ENCODE measurements at places on chromosomes 5 and 9. TPM values are rescaled to one million over a fixed set of nuclear protein-coding genes. Genes with fewer than 3 reads are reported as not detected.

Gene LCN2
- not detected for polyA plus RNA-seq

Gene NR6A1
- polyA plus RNA-seq = 0.10 TPM

Gene MAML1
- 20.4 TPM for polyA plus RNA-seq

Gene TAF11L3
- not detected for polyA plus RNA-seq

Gene GFPT2
- 17.7 TPM for polyA plus RNA-seq

Gene SLC36A3
- not detected for polyA plus RNA-seq

DNA sequence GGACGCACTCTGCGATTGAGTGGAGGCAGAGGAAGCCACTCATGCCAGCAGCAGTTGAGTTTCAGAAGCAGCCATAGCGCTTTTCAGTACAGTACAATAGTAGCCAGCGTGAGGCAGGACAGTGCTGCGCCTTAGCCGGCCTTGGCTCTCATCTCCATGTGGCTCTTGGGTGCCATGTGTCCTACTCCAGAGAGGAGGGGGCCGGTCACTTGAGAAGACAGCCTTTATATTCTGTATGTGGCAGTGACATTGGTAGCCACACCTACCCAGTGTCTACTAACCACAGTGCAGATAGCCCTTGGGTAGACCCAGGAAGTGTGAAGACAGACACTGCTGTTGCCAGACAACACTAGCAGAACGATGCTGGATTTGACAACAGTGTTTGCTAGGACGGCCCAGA lies 42.3 kb downstream of the FAM78A start:
- no peaks in the 10 kb centered on the region for H3K27me3 ChIP-seq
- peaks cover 12% of the 10 kb centered on the region for H3K4me1 ChIP-seq
- peaks cover 38% of the 10 kb centered on the region for H3K36me3 ChIP-seq
- no peak overlapping the region for H3K4me3 ChIP-seq
- no peak overlapping the region for H3K27ac ChIP-seq

GRCh38 chr5:65047948-65048690 lies 279.4 kb downstream of the CWC27 start:
- no peaks in the 10 kb centered on the region for H3K27me3 ChIP-seq
- DNase-seq = no peak
- no peaks in the 10 kb centered on the region for H3K36me3 ChIP-seq
- H3K27ac ChIP-seq = no peak overlapping the region
- no peaks in the 10 kb centered on the region for H3K4me1 ChIP-seq
- no peak overlapping the region for H3K4me3 ChIP-seq

GRCh38 chr5:108620516-108620915 lies 127.2 kb upstream of the FER start:
- H3K4me3 ChIP-seq = no peak overlapping the region
- no peaks in the 10 kb centered on the region for H3K4me1 ChIP-seq
- no peak for DNase-seq
- no peak overlapping the region for H3K27ac ChIP-seq
- no peaks in the 10 kb centered on the region for H3K36me3 ChIP-seq

GRCh38 chr5:135400866-135401265 lies 1.8 kb upstream of the MACROH2A1 start:
- H3K4me3 ChIP-seq = no peak overlapping the region
- DNase-seq = no peak
- H3K4me1 ChIP-seq = peaks cover 10% of the 10 kb centered on the region
- no peaks in the 10 kb centered on the region for H3K36me3 ChIP-seq
- no peaks in the 10 kb centered on the region for H3K27me3 ChIP-seq

GRCh38 chr5:24747327-24747726 lies 102.5 kb upstream of the CDH10 start:
- H3K27ac ChIP-seq = no peak overlapping the region
- no peaks in the 10 kb centered on the region for H3K27me3 ChIP-seq
- H3K4me3 ChIP-seq = no peak overlapping the region
- H3K36me3 ChIP-seq = no peaks in the 10 kb centered on the region

DNA sequence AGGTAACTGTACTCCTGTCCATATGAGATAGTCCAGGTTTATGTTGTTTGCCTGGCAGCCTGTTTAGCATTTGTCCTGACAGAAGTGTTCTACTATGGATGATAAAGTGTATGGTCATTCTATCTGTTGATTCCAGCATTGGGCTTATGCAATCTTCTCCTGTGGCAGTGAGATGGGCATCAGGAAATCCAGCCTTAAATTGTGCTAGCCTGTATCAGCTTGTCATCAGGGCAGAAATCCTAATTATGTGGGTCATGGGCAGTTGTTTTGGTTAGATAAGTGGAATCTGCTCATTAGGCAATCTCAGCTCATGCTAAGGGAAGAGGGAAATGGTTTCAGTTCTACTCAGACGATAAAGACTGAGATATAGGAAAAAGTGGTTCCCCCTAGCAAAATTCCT lies 247.4 kb upstream of the CHD1 start:
- DNase-seq = no peak
- no peak overlapping the region for H3K4me3 ChIP-seq
- no peak overlapping the region for H3K27ac ChIP-seq
- H3K27me3 ChIP-seq = no peaks in the 10 kb centered on the region
- H3K36me3 ChIP-seq = no peaks in the 10 kb centered on the region

DNA sequence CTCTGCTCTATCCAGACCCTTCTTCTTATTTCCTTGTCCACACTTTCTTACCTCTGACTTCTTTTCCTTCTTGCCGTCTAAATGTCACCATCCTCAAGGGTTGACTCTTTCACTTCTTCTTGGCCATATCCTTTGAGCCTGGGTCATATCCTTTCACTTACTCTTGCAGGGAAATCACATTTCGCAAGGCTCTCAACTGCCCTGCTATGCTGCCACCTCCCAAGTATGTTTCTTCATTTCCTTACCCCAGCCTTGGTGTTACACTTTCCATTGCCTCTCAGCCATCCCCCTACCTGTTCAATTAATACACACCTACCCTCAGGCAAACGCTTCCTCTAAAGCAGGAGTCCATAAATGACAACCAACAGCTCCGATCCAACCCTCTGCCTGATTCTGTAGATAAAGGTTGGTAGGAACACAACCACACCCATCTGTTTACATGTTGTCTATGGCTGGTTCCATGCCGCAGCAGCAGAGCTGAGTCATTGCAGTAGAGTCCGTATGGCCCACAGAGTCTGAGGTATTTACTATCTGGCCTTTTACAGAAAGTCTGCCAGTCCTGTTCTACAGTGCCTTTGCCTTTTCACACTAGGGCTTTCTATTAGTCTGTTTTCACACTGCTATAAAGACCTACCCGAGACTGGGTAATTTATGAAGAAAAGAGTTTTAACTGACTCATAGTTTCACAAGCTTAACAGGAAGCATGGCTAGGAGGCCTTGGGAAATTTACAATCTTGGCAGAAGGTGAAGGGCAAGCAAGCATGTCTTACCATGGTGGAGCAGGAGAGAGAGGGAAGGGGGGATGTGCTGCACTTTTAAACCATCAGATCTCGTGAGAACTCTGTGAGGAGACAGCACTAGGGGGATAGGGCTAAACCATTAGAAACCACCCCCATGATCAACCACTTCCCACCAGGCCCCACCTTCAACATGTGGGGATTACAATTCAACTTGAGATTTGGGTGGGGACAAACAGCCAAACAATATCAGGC lies 97.9 kb downstream of the SV2C start:
- H3K36me3 ChIP-seq = no peaks in the 10 kb centered on the region
- no peaks in the 10 kb centered on the region for H3K4me1 ChIP-seq
- no peak overlapping the region for H3K27ac ChIP-seq
- DNase-seq = no peak
- H3K4me3 ChIP-seq = no peak overlapping the region
- H3K27me3 ChIP-seq = no peaks in the 10 kb centered on the region

- no peaks in the 10 kb centered on the region for H3K27me3 ChIP-seq
- no peak overlapping the region for H3K4me3 ChIP-seq
- DNase-seq = no peak
- peak overlapping the region; percentile 2 for H3K27ac ChIP-seq
- H3K4me1 ChIP-seq = peaks cover 13% of the 10 kb centered on the region
Measured at GRCh38 chr5:10600626-10601245, 36.9 kb downstream of the ANKRD33B start.

DNA sequence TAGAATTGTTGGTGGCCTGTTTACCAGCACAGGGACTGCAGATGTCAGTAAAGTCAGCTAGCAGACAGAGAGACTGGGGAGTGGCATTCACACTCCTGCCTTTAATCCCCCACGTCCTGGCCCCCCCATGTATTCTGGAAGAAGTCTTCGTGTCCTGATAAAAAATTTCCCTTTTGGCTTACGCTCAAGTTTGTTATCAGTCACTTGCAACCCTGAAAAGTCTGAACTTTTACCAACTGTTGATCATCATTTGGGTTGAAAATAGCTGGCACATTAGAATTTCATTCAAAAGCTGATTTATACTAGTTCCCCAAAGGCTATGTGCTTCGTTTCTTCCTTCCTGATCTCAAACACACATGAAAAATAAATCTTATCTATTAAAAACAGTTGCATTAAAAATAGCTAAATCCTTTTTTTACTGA lies 5.8 kb upstream of the CRHBP start:
- peaks cover 9% of the 10 kb centered on the region for H3K27me3 ChIP-seq
- H3K4me1 ChIP-seq = 0 out of 2 replicates have a peak, but pooled peaks cover 1% of the 10 kb centered on the region
- H3K27ac ChIP-seq = no peak overlapping the region
- H3K4me3 ChIP-seq = no peak overlapping the region
- no peak for DNase-seq

DNA sequence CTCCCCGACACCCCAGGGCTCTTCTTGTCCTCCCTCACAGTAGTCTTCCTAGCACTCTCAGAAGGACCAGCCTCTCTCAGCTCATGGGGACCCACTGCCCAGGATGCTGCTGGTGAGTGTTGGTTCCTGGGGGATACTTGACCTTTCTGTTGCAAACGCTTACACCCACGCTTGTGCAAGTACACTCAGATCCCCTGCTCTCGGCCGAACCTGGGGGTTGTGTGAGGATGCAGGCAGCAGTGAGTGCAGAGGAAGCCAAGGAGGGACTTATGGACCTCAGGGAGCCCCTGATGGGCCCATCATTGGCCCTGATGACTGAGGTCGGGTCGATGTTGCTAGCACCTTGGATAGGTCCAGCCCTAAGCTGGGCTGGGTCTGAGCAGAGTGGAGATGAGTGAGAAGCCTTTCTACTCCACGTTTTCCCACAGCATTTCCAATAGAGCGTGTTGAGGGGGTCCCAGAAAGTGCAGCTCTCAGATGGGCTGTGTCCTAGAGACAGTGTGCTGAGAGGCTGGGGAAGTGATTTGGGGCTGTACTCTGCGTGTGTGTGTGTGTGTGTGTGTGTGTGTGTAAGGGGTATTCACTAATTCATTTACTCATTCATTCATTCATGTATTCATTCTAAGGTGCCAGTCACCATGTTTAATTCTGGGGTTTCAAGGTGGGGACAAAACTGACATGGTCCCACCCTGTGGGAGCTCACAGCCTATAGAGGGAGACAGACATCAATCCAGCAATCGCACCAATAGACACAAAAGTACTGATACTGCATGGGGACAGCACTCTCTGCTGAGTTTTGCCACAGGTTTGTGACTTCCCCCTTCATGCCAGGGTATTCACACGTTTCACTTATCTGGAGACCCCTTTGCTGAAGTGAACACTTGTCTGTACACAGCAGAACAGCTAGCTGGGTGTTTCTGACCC lies 25.2 kb upstream of the PITX1 start:
- no peak for DNase-seq
- no peak overlapping the region for H3K27ac ChIP-seq
- peaks cover 2% of the 10 kb centered on the region for H3K4me1 ChIP-seq
- peaks cover 2% of the 10 kb centered on the region for H3K36me3 ChIP-seq
- no peak overlapping the region for H3K4me3 ChIP-seq

GRCh38 chr9:13388157-13388556 lies 108.7 kb upstream of the MPDZ start:
- no peak overlapping the region for H3K4me3 ChIP-seq
- no peaks in the 10 kb centered on the region for H3K27me3 ChIP-seq
- no peaks in the 10 kb centered on the region for H3K36me3 ChIP-seq
- no peak for DNase-seq
- no peaks in the 10 kb centered on the region for H3K4me1 ChIP-seq

GRCh38 chr5:1784197-1785050 lies 15.2 kb downstream of the MRPL36 start:
- H3K4me3 ChIP-seq = no peak overlapping the region
- DNase-seq = no peak
- H3K27me3 ChIP-seq = no peaks in the 10 kb centered on the region
- no peaks in the 10 kb centered on the region for H3K36me3 ChIP-seq
- no peak overlapping the region for H3K27ac ChIP-seq

- no peaks in the 10 kb centered on the region for H3K4me1 ChIP-seq
- H3K4me3 ChIP-seq = no peak overlapping the region
- H3K27ac ChIP-seq = no peak overlapping the region
- no peak for DNase-seq
Measured at GRCh38 chr9:72947984-72948465, 4.8 kb downstream of the ALDH1A1 start.

GRCh38 chr5:53194086-53194485 lies 84.5 kb upstream of the MOCS2 start:
- peaks cover 9% of the 10 kb centered on the region for H3K4me1 ChIP-seq
- DNase-seq = peak; percentile 69
- no peaks in the 10 kb centered on the region for H3K27me3 ChIP-seq
- no peak overlapping the region for H3K4me3 ChIP-seq
- H3K27ac ChIP-seq = no peak overlapping the region
- H3K36me3 ChIP-seq = no peaks in the 10 kb centered on the region

DNA sequence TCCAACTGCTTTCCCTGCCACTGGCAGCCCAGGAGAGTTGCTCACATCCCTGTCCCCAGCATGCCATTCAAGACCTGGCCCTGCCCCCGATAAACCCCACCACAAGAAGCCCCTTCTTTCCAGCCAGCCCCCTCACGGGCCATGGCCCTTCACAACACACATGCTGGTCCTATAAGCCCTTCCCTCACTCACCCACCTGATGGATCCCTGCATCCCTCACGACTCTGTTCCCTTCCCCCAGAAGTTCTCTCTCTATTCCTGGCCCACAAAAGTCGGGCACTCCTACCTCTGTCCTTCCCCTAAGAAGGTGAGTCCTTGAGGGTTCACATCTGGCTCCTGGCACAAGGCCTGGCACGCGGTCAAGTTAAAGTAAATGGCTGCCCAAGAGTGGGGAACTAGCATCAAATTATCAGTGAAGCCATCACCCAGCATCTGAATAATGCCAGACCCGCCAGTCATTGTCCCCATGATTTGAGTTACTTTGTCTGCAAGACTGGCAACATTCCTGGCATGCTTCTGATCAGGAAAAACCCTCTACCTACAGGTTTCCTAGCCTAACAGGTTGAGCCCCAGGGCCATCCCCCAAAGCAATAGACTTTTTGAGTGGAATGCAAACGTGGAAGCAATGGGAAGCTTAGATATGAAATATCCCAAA lies 65.9 kb downstream of the CRB2 start:
- DNase-seq = no peak
- H3K4me1 ChIP-seq = no peaks in the 10 kb centered on the region
- no peak overlapping the region for H3K4me3 ChIP-seq
- no peaks in the 10 kb centered on the region for H3K36me3 ChIP-seq
- H3K27me3 ChIP-seq = no peaks in the 10 kb centered on the region

GRCh38 chr5:68994645-68995044 lies 99.2 kb upstream of the SLC30A5 start:
- H3K4me1 ChIP-seq = no peaks in the 10 kb centered on the region
- peaks cover 1% of the 10 kb centered on the region for H3K27me3 ChIP-seq
- H3K27ac ChIP-seq = no peak overlapping the region
- DNase-seq = no peak

- H3K4me3 ChIP-seq = no peak overlapping the region
- DNase-seq = no peak
- 0 out of 2 replicates have a peak, but pooled peaks cover 5% of the 10 kb centered on the region for H3K27me3 ChIP-seq
- peaks cover 12% of the 10 kb centered on the region for H3K4me1 ChIP-seq
- H3K27ac ChIP-seq = no peak overlapping the region
Measured at GRCh38 chr5:14134083-14134482, 9.1 kb upstream of the TRIO start.

GRCh38 chr9:6925836-6926235 lies 168.1 kb downstream of the KDM4C start:
- no peak overlapping the region for H3K4me3 ChIP-seq
- no peak for DNase-seq
- no peaks in the 10 kb centered on the region for H3K27me3 ChIP-seq
- H3K27ac ChIP-seq = no peak overlapping the region
- no peaks in the 10 kb centered on the region for H3K36me3 ChIP-seq

Data from IMR-90 (cell line).